ENCODE measurements at places on chromosomes 11 and 22.
A peak's percentile ranks its signal among the peaks of the same experiment; 100 is the strongest.

DNA sequence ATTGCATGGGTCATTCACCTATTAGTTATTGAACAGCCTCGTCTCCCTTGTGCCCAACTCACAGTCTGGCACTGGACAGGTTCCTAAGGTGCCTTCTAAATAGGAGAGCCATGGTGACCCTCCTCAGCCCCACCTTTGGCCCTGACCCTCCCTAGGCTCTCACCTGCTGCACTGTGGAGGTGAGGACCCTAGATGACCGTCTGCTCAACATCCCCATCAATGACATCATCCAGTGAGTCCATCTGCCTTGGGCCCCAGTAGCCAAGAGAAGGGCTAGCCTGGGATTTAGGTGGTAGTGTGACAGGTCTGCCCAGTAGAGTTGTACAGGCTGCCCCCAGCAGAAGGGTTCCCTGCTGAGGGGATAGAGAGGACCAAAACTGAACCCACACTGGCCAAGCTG, 13.6 kb downstream of the UCP2 start:
- DNase-seq: no peak

GRCh38 chr22:31313366-31314147, 21.3 kb upstream of the PIK3IP1 start:
- DNase-seq: peak; percentile 37

- no peak for DNase-seq
Observed at GRCh38 chr11:123405123-123405592, 24.9 kb upstream of the GRAMD1B start.

DNA sequence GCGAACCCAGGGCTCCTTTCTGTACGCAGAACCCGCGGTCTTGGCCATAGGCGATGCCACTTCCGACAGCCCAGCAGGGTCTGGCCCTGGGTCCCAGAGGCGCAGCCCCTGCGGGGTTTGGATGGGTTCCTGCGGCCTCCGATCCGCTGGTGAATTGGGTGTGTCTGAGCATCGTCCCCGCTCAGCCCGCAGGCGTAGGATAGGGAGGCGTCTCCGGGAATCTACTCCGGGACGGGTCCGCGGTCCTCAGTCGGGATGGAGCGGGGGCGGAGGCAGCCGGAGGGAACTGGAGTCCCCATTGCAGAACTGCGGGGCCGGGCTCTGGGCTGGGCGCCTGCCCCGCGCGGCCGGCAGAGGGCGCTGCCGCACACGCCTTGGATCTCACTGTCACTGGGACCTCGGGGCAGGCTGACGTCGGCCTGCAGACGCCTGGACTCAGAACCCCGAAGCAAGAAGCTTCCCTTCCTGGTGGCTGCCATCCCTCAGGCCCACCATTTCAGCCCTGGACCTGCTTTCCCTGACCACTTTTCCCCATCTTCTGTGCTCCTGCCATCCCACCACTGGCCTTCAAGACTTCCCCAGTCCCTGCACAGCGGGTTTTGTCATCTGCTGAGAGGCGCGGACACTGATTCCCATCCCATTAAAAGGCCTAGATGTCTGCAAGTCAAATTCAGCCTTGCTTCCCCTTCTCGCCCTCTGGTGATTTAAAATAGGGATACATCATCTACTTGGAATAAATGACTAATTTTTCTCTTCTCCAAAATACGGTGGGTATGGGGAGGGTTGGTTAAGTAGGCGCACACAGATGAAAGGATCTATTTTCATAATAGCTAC, 38.3 kb upstream of the CREB3L1 start:
- DNase-seq: peak; percentile 57

- DNase-seq: no peak
Observed at GRCh38 chr11:44564670-44565210, 723 bp upstream of the CD82 start.

DNA sequence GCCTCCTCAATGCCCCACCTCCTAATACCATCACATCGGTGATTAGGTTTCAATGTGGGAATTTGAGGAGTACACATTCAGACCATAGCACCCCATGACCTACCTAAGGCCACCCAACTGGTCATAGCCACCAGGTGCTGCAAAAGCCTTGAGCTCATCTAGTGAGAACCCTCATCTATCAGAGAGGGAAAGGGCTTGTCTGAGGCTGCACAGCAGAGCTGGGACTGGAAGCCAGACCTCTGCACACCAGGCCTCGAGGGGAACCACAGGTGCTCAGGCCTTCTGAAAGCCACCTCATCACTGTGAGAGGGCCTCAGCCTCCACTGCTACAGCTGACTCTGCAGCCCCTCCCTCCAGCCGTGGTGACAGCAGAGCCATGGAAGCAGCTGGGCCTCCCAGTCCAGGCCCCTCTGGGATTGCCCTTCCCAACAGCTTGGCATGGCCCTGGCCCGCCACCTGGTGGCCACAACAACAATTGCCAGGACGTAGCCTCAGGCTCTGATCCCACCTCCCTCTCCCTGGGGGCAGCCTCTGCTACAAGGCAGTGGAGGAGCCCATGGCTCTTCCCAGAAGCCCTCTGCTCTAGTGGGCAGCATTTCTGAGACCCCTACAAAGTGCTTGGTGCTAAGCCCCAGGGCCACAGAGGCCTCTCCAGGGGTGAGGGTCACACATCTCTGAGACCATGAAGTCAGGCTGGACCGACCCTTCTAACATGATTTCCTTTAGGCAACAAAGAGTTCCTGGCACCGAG, 41.0 kb upstream of the PRDM11 start:
- DNase-seq: peak; percentile 39

DNA sequence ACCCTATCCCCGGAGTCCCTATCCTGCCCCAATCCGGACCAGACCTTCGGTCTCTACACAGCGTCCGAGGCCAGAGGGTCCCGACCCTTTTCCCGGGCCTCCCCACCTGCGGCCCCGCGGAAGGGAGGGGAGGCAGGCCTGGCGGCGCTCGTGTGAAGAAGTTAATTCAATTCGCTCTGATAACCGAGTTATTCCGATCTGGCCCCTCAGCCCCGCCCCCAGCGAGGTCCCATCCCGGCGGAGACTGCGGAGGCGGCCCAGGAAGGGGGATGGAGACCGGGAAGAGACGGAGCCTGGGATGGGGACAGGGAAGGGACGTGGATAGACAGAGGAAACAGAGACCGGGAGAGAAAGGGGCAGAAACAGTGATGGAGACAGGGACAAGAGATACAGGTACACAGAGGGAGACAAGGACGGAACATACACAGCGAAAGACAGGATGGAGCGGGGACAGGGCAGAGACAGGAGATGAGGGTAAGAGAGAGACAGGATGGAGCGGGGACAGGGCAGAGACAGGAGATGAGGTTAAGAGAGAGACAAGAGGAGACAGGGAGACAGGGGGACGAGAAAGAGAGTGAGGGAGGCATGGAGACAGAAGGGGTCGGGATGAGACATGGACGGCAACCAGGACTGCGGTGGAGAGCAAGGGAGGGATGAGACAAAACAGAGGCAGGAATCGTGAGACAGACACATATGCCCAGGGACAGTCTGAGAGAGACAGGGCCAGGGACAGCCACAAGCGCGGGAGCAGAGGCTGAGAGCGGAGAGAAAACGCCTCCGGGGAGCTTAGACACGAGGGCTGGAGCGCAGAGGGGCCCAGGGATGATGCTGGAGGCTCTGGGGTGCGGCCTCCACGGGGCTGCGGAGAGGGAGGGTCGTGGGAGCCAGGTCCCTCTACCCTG, 636 bp upstream of the PHOX2A start:
- DNase-seq: no peak

DNA sequence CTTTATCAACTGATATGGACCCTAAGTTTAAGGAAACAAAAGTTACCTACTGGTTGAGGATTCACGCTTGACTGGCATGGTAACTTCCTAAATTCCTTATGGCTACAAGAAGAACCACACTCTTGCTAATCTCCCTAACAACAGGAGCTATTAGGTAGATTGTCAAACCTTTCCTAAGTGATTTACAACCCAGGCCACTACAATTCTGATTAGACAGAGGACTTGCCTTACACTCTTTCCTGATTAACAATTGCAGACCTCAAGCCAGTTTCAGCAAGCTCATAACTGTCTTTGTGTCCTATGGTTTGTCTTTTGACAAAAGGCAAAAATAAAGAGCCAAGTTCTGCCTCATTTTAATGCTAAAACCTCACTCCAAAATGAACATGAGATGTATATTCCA, 16.3 kb downstream of the OR52K2 start:
- no peak for DNase-seq

DNA sequence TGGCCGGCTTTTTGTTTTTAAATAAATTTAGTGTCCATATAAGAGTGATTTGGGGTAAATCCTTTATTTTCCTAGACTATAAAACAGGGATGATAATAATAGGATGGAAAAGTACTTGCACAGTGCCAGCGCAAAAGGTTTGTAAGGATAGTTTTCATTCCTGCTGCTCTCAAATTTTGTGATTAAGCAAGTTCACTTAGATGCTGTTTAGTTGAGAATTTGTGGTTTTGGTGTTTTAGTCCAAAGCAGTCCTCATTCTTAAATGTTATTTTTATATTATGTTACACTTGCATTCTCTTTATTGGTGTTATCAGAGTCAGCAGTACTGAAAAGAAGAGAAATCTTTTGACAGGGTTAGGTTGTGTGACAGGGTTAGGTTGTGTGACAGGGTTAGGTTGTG, 47.9 kb downstream of the PPP6R3 start:
- DNase-seq: no peak

- no peak for DNase-seq
Observed at GRCh38 chr11:112724496-112724790, 236.8 kb upstream of the NCAM1 start.

- DNase-seq: no peak
Observed at GRCh38 chr11:65538232-65538914, 13.5 kb downstream of the SCYL1 start.

- no peak for DNase-seq
Observed at GRCh38 chr11:100340466-100341319, 346.4 kb upstream of the ARHGAP42 start.

DNA sequence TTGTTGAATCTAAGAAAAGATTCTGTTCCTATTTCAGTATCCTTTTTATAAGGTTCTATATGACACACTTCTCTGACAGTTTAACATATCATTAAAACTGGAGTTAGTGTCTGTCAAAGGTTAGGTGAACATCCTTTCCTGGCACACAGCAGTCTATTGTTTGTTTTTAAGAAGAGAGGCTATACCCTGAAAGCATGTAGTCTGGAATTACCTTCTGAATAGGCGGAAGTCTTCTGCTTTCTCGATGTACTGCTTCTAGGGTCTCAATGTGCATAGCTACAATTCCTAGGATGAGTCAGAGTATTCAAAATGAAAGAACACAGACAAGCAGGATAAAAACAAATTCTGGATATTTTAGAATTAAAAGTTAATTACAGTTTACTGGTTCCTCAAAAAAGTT, 188.6 kb downstream of the SWAP70 start:
- no peak for DNase-seq

- no peak for DNase-seq
Observed at GRCh38 chr11:92154611-92155010, 70.0 kb upstream of the FAT3 start.

- no peak for DNase-seq
Observed at GRCh38 chr11:110832539-110832938, 120.3 kb upstream of the ARHGAP20 start.

DNA sequence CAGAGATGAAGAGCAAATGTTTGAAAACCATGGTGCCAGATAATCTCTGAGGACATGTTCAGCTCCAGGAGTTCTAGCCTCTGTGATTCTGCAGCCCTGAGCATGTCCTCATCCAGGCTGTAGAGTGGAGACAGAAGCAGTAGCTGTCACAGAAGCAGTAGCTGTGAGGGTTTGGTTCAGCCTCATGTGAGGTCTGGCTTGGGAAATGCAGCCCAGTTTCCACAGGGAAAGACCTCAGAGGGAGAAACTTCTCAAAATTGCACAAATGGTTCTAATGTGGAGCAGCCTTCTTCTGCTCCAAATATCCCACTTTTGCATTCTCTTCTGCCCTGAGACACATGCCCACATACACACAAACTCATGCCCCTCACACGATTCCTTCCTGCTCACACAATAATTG, 48.4 kb downstream of the DBX1 start:
- no peak for DNase-seq

DNA sequence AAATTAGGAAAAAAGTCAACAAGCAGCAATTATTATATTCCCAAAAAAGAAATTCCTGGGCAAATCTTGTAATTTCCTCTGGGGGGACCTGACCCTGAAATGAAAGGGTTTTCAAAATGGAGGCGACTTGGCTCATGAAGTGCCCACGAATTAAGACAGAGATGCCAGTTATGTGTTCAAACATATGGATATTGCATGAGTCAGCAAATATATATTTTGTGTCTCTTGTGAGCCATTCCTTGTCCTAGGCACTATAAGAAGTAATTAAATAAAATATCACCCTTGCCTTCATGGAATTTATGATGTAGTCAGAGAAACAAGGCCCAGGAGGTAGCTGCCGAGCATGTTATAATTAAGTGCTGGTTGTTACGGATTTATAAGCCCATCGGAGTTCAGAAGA, 68.6 kb downstream of the BARX2 start:
- DNase-seq: no peak

DNA sequence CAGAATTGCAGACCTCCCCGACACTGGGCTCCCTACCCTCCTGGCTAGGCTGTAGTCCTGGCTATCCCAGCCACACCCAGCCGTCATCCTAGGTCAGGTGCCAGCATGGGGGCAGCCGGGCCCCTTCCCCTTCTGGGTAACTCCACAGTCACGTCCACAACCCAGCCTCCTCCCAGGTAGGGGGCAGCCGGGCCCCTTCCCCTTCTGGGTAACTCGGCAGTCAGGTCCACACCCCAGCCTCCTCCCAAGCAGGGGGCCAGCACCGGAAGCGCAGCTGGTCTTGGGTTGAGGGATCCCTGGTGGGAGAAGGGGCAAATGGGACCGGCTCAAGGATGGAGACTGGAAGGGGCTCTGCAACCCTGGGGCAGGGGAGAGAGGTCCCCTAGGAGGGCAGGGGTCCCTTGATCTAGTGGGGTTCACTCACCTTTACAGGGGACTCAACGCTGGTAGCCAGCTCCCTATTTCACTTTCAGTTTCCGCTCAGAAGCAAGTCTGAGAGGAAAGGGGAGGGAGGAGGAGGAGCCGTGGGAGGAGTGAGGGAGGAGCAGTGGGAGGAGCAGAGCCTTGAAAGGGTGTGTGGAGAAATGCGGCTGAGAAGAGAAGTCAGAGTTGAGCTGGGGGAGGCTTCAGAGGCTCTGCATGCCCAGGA, at the start of gene TRIM21:
Gene TRIM21, minus strand, starts transcription at position 494 of the 649 bp plus-strand sequence. CDS start 3,293 bp downstream, outside the sequence.
- DNase-seq: peak; percentile 66
